ENCODE measurements at places on chromosomes 6 and 20.
A peak's percentile ranks its signal among the peaks of the same experiment; 100 is the strongest.

GRCh38 chr6:24855395-24856245 is 56.9 kb upstream of the ARMH2 start:
- DNase-seq, result peak; percentile 72

DNA sequence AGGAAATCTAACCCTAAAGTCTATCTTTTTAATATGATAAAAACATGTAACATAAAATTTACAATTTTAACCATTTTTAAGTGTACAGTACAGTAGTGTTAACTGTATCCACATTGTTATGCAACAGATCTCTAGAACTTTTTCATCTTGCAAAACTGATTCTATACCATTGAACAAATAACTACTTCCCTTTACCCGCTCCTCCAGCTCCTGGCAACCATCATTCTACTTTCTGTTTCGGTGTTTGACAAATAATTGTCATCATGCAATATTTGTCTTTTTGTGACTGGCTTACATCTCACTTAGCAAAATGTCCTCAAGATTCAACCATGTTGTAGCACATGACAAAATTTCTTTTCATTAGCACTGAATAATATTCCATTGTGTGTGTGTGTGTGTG is 203.2 kb downstream of the SIM1 start:
- no peak for DNase-seq

GRCh38 chr6:101458336-101458735 is 64.8 kb downstream of the GRIK2 start:
- DNase-seq, result no peak

- DNase-seq, result no peak
Observed at GRCh38 chr6:170135461-170135820, 155.4 kb downstream of the DLL1 start.

GRCh38 chr20:62800314-62801259 is 4.0 kb upstream of the OGFR start:
- no peak for DNase-seq

- DNase-seq, result no peak
Observed at GRCh38 chr20:2763186-2763585, 37.2 kb downstream of the CPXM1 start.
